Dorsolateral prefrontal cortex (tissue), 122 donors: ENCODE measurements at places on chromosomes 5 and 9. TPM values are rescaled to one million over a fixed set of nuclear protein-coding genes. Genes with fewer than 3 reads are reported as not detected.

- DNase-seq = no peak
These were observed 45.1 kb upstream of the PUM3 start for GRCh38 chr9:2889023-2889422.

Gene PNPLA7
- total RNA-seq = 30.6 TPM

GRCh38 chr5:181203777-181204112 is 1.3 kb downstream of the TRIM7 start:
- DNase-seq = no peak

DNA sequence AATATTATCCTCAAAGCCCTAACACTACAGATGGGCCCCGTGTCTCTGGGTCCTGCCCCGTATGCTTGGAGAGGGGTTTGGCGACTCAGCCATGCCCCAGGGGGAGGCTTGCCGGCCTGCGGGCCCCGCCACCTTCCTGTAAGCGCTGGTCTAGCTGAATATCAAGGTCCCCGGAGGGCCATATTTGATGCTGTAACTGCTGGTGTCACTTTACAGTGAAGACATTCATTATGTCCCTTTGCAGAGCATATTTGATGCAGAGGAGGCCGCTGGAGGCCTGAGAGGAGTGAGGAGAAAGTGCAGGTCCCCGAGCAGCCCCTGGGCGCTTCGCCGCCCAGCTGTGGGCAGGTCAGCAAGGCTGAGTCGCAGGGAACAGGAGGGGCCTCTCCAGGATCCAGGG is 16.8 kb downstream of the IRX4 start:
- DNase-seq = no peak
